ENCODE measurements at places on chromosomes 6 and 20.
A peak's percentile ranks its signal among the peaks of the same experiment; 100 is the strongest.

DNA sequence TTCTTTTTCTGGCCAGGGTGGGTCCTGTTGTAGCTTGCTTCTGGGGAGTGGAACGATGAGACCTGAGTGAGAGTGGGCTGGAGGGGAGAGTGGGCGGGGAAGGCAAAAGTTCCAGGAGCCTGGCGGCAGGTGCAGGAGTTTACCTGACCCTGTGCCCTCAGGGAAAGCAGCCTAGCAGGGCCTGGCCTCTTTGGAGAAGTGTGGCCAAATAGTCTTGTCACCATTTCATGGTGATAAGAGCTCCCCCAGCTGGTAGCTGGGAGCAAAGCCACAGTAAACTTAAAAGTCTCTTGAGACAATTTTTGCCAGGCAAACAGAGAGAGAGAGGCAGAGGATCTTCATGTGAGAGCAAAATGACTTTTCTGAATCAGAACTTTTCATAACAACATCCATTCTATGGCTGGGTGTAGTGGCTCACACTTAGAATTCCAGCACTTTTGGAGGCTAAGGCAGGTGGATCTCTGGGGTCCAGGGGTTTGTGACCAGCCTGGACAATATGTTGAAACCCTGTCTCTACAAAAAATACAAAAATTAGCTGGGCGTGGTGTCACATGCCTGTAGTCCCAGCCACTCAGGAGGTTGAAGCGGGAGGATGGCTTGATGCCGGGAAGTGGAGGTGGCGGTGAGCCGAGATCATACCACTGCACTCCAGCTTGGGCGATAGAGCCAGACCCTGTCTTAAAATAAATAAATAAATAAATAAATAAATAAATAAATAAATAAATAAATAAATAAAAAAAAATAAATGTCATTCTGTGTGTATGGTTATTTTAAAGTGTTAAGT lies 161.8 kb upstream of the SCGN start:
- peak; percentile 34 for DNase-seq

GRCh38 chr6:25196464-25196863 lies 82.7 kb upstream of the CARMIL1 start:
- no peak for DNase-seq

DNA sequence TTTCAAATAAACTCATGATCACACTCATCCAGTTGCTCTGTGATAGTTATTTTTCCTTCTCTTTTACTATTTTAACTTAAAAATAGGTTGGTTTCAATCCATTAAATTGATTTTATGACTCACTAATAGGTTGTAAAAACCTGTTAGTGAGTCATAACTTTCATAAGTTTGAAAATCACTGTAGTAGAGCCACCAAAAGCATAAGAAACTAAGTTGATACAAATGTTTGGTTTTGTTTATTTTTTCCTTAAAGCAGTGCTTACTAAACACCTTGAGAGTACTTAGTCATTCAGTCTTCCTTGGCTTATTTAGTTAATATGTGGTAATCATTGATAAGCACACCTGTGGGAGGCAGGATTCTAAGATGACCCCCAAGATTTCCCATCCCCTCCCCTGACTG lies 312.1 kb upstream of the MAN1A1 start:
- DNase-seq = no peak

DNA sequence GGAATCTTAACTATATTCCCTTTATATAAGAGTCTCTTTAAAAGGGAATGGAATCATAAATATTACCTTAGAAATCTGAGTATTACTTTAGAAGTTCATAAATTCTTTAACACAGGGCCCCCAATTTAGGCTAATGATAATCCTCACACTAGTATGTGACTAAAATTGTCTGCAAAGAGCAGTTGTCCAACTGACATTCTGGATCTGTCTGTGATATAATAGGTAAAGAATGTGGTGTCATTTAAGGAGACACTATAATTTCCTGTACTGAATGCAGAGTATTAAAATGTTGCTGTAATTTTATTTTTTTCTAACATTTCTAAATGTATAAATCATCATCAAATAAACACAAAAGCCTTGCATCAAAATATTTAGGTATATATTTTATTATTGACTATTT lies 128.5 kb upstream of the DST start:
- DNase-seq = no peak

DNA sequence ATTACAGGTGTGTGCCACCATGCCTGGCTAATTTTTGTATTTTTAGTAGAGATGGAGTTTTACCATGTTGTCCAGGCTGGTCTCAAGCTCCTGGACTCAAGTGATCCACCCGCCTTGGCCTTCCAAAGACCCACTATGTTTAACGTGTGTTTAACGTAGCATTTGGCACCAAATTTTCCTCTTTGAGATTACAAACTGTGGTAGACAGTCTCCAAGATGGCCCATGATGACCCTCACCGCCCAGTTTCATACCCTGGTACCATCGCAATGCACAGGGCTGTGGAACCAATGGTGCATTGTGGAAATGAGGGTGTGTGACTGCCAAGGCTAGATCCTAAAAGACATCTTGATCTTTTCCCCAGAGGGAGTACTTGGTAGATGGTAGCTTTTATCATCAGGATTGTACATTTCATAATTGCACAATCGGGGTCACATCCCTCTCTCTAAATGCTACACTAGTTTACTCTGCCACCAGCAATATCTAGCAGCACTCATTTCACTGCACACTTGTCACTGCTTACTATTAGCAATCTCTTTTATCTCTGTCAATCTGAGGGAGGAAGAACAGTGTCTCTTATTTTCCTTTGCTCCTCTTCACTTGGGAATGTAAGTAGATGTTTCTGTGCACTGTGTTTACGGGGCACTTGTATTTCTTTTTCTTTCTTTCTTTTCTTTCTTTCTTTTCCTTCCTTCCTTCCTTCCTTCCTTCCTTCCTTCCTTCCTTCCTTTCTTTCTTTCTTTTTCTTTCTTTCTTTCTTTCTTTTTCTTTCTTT lies 96.9 kb downstream of the NOL4L start:
- DNase-seq = no peak

- no peak for DNase-seq
Observed at GRCh38 chr6:46453216-46453615, 38.0 kb downstream of the RCAN2 start.

- DNase-seq = no peak
Observed at GRCh38 chr20:19885939-19886660, 128.0 kb downstream of the RIN2 start.

DNA sequence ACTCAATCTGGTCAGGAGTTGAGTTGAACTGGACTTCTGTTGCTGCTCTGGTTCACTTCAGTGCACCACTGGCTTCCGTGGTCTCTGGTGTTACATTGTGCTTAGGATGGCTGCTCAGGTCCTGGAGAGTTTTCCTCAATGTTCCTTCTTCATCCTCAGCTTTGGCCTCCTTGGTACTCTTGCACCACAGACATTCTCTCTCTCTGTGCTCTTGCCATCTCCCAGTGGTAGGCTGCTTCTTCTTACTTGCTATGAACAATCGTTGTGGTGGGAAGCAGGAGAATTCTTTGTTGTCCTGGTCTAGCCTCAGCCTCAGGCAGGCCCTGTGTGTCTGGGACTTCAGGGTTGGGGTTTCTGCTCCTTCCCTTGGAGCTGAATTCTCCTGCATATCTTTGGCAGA lies 14.5 kb upstream of the DUSP22 start:
- DNase-seq = no peak

DNA sequence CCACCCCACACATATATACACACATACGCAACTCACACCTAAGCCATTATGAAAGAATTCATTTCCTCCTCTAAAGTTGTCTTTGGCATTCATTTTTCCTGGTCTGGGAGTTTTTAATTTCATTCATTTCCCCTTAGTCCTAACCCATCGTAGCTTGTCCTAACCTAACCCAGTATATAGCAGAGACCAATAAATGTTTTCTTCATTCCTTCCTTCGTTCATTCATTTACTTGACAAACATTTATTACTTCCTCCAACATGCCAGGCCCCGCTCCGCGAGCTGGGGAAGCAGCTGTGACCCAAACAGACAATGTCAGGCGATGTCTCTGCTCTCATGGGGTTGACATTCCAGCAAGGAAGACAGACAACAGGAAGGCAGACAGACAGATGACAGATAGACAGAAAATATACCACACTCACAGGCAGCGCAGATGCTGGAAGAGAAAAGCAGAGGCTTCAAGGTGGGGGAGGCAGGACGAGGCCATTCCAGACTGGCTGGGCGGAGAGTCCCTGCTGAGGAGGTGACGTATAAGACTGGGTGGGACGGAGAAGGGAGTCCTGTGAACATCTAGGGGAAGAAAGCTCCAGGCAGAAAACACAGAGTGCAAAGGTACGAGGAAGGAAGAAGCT lies 33.7 kb upstream of the SIRPA start:
- DNase-seq = no peak

DNA sequence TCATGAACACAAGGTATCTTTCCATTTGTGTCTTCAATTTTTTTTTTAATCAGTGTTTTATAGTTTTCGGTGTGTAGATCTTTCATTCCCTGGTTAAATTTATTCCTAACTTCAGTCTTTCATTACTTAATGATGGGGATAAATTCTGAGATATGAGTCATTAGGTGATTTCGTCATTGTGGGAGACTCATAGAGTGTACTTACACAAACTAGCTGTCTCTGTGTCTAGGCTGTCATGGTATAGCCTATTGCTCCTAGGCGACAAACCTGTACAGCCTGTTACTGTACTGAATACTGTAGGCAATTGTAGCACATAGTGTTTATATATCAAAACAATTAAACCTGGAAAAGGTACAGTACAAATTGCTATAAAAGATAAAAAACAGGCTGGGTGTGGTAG lies 42.1 kb downstream of the SMAP1 start:
- DNase-seq = no peak

DNA sequence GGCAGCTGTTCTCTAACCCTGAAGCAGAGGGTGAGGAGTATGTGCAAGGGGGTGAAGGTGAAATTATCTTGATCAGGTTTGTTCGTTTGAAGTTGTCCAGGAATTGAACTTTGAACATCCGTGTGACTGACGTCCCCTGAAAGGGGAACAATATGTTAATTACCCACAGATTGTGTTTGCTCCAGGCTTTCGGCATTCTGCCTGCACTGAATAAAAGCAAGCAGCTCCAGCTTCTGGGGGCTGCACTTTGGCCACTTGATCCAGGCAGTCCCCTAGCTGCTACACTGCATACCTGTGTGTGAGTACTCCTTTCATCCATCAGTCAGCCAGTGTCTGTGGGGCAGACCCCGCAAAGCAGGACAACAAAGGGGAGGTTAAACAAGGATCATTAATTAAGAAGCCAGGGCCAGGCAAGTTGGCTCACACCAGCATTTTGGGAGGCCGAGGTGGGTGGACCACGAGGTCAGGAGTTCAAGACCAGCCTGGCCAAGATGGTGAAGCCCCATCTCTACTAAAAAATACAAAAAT lies 104.8 kb upstream of the BTN3A2 start:
- no peak for DNase-seq

DNA sequence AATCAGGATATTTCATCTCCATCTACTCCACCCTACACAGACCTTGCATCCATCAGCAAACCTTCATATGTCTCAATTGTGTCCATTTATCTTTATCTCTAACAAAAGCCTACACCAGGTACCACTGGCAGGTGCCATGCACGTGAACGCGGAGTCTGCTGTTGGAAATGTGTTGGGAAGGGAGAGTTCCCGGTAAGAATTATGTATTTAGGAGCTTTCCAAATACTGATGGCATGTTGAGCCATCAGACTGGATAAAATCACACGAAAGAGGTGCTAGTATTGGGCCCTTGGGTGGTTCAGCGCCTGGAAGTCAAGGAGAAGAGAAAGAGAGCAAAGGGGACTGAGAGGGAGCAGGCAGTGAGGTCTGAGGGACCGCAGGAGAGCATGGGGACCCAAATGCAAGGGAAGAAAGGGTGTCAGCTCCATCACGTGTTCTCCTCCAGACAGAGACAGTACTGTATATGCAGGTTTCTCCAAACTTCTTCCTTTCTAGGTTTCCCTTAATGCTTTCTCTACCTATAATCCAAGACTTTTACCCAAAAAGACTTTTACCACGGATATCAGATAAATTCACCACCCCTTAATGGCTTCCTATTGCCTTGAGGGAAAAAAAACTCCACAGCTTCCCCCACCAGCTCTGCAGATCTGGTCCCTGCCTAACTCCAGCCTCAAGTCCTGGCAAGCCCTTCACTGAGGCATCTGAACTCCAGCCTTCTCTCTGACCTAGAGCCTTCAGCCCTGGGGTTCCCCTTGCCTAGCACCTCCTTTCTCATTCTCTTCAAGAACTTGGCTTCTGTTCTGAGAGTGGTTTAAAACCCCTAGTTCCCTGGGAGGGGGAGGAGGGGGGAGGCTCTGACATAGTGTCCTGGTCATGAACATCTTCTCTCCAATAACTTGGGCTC lies 4.8 kb upstream of the ZNF217 start:
- no peak for DNase-seq

DNA sequence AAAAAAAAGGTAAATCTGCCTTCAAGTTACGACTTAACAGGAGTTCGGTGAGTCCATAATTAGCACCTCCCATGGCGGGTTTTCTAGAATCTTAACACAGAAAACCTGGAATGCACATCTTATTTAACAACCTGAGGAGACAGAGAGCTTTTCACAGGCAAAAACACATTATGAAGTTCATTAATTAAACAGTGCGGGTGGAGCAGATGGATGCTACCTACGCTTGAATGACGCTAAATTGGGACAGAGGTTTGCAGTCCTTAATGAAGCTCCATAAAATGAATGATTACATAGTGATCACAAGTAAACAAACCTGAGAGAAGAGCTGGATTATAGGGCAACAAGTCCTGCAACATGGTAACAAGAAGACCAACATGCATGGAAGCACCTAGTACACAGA lies 81.0 kb downstream of the INSM1 start:
- no peak for DNase-seq

DNA sequence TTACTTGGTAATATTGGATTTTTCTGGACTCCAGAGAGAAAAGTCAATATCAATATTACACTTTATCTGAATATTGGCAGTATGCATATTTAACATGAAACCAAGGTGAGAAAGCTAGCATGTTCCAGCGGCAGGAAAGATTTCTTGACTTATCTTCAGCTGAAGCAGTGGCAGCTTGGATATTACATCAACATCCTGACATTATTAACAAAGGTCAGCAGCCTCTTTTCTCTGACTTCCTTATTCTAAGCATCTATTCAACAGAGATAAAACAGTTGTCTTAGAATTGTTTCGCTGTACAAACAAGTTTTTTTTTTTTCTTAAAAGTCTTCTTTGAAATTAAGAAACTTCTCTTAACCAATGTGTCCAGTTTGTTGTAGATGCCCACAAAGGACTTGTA lies 11.8 kb downstream of the DCBLD1 start:
- no peak for DNase-seq

- DNase-seq = no peak
Observed at GRCh38 chr6:116326181-116326671, 44.5 kb upstream of the DSE start.

DNA sequence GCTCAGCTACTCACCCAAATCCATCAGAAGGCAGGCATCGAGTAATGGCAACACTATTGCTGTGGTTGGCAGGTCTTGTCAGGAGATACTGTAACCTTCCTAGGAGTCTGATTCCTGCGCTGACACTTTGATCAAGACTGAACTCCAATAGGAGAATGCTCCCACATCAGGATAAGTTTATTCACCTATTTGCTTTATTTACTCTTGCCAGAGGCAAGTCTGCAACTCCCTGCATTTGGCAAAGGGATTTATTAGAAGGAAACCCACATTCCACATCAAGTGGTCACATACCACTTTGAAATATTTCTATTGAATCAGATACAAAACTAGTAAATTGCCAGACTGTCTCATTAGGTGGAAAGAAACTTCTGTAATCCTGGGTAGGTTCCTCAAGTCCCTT lies 43.5 kb downstream of the ZFAND3 start:
- DNase-seq = no peak

GRCh38 chr6:158046201-158047126 lies 64.8 kb downstream of the SYNJ2 start:
- DNase-seq = no peak
